ENCODE measurements at places on chromosomes 13 and 19.

DNA sequence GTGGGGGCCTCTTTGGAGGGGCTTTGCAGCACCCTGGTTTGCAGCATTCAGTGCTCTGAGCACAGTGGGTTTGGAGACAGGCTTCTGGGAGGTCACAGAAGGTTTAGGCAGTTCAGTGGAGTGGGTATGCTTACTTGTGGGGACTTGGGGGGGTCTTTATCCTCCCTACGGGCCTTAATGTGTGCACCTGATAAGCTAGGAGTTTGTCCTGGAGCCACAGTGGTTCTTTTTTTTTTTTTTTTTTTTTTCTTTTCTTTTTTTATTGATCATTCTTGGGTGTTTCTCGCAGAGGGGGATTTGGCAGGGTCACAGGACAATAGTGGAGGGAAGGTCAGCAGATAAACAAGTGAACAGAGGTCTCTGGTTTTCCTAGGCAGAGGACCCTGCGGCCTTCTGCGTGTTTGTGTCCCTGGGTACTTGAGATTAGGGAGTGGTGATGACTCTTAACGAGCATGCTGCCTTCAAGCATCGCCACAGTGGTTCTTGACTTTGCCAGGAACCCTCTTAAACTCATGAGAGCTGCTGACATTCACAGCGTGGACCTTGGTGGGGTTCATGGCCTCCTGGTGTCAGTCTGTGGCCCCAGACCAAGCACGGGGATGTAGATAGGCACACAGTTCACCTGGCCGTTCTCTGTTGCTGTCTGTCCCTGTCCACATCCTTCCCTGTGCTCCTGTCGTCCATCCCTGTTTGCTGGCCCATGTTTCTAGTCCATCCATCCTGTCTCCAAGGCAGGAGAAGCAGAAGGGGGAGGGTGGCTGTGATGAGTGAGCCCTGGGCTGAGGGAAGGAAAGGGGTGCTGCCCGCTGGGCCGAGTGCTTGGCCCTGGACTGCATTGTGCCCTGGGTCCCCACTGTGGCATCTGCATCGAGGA lies 2.7 kb downstream of the EGLN2 start:
- peak overlapping the region; percentile 95 for H3K27ac ChIP-seq
- H3K4me3 ChIP-seq, result peak overlapping the region; percentile 0
- H3K27me3 ChIP-seq, result no peaks in the 10 kb centered on the region

- H3K27ac ChIP-seq, result peak overlapping the region; percentile 88
- H3K36me3 ChIP-seq, result peaks cover 13% of the 10 kb centered on the region
- DNase-seq, result no peak
- peak overlapping the region; percentile 7 for H3K4me3 ChIP-seq
- H3K4me1 ChIP-seq, result peaks cover 30% of the 10 kb centered on the region
- no peaks in the 10 kb centered on the region for H3K27me3 ChIP-seq
Observed at GRCh38 chr19:38734426-38735256, 9.6 kb downstream of the CAPN12 start.

GRCh38 chr13:101530293-101530692 lies 77.8 kb downstream of the ITGBL1 start:
- no peak for DNase-seq
- H3K4me3 ChIP-seq, result no peak overlapping the region
- no peaks in the 10 kb centered on the region for H3K36me3 ChIP-seq
- H3K4me1 ChIP-seq, result no peaks in the 10 kb centered on the region
- H3K27me3 ChIP-seq, result no peaks in the 10 kb centered on the region

DNA sequence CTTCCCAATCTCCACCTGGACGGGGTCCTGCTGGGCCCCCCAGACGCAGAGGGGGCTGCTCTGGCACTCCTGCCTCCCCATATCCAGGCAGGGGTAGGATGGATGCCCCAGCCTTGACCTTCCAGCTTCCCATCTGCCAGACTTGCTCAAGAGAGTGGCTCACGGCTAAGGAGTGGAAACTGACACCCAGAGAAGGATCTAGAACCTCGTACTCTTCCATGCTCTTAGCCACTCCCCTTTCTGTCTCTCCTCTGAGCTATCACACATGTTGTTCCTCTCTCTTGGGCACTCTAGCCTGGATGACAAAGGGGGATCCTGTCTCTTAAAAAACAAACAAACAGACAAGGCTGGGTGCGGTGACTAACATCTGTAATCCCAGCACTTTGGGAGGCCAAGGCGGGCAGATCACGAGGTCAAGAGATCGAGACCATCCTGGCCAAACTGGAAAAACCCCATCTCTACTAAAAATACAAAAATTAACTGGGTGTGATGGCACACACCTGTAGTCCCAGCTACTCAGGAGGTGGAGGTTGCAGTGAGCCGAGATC lies 12.2 kb upstream of the FUT5 start:
- no peak overlapping the region for H3K4me3 ChIP-seq
- no peaks in the 10 kb centered on the region for H3K27me3 ChIP-seq
- no peak for DNase-seq
- H3K36me3 ChIP-seq, result no peaks in the 10 kb centered on the region
- peak overlapping the region; percentile 86 for H3K27ac ChIP-seq
- H3K4me1 ChIP-seq, result peaks cover 4% of the 10 kb centered on the region

All from esophagus squamous epithelium (tissue), 5 donors.